ENCODE measurements at places on chromosomes 6 and 20.

- no peak for DNase-seq
These were observed 86.1 kb upstream of the AKIRIN2 start for GRCh38 chr6:87788141-87788540.

- DNase-seq: no peak
These were observed 11.3 kb upstream of the COL12A1 start for GRCh38 chr6:75217193-75217592.

DNA sequence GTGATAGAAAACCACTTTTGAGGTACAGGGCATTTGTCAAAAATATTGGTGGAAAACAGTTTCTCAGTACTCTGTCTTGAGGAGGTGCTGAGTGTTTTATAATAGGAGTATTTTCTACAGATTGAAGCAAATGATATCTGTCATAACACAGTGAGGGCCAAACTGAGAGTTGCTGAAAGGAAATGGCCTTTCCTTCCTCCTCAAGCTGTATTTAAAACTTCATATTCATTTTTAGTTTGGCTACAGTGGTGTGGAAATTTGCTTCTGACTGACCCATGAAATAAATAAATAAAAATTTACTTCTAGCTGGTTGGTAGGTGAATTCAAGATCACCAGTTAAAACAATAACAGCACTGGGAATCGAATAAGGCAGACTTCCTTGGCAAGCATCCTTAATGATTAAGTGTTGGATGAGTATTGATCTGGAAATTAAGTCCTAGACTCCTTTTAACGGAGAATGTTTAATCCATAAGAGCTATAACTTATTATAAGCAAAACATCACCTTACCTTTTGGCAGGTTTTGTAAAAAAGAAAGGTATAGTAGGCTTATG, 828.6 kb upstream of the CITED2 start:
- DNase-seq: no peak

GRCh38 chr6:136592930-136593673, 42.9 kb upstream of the MAP7 start:
- no peak for DNase-seq

DNA sequence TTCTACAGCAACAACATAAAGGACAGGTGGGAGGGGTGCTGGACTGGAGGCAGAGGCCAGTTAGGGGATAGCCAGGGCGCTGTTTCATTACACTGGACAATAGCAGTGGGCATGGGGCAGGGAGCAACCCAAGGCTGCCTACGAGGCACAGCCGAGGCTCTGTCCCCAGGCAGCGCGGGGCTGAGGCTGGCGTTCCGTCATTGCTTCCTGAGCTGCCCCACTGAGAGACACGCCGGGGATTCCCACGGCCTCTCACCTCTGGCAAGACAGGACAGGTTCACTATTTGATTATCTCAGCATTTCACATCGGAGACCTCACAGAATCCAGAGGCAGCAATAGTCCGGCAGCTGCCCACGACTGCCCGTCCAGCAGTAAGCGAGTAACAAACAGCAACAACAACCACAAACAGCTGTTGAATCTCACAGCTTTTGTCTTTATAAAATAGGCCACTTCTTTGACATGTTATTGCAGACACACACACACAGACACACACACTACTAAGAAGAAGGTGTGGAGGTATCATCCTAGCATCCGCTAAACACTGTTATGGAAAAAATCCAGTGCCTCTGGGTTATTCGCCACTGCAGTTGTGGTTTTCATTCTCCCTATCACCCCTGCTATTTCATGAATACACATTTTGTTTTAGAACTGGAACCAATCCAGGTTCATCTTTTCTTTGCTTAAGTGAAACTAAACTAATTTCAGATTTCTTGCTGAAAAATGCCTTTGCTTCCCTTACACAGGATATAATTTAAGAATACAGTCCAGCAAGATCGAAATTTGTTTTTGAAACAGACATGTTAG, 19.5 kb downstream of the KIF25 start:
- DNase-seq: no peak

- DNase-seq: no peak
These were observed 102.3 kb downstream of the EDN3 start for GRCh38 chr20:59402681-59403080.

GRCh38 chr6:121867095-121867494, 431.6 kb downstream of the GJA1 start:
- no peak for DNase-seq

- DNase-seq: no peak
These were observed 72.5 kb upstream of the UST start for GRCh38 chr6:148674306-148674705.

- DNase-seq: no peak
These were observed 7.9 kb downstream of the PEX6 start for GRCh38 chr6:42970871-42971612.

GRCh38 chr6:140077827-140078560, 703.5 kb upstream of the CITED2 start:
- DNase-seq: no peak

DNA sequence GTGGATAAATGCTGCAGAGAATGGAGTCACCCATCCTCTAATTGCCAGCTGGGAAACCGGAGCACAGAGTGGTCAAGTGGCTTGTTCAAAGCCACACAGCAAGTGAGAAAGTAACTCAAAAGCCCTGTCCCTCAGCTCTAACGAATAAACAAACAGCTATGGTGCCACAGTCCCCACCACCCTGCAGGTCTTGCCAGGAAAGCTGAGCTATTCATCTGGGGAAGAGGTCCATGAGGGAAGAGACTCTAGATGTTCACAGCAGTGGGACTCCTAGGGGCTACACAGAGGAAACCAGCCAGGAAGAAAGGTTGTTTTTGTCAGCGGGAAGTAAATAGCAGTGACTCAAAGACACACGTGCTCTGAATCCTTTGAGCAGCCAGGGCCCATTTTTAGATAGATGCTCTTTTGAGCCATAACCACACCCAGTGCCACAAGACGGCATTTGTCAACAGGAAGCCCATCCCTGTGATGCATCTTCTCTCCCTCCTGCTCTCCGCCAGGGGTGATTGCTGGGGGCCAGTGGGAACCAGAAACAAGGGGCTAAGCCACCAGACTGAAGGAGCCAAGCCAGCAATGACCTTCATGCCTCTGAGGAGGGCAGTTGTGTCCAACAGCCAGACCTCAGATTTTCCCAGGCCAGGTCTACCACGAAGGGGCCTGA, 32.4 kb upstream of the TCP11 start:
- DNase-seq: no peak

GRCh38 chr20:36493801-36494114, 47.6 kb upstream of the MYL9 start:
- no peak for DNase-seq

- DNase-seq: no peak
These were observed 560.4 kb upstream of the SYNCRIP start for GRCh38 chr6:86203044-86203443.

- no peak for DNase-seq
These were observed 1567.2 kb upstream of the DEFB115 start for GRCh38 chr20:29690274-29690673.

- no peak for DNase-seq
These were observed 10.5 kb upstream of the TOX2 start for GRCh38 chr20:43903953-43904826.

DNA sequence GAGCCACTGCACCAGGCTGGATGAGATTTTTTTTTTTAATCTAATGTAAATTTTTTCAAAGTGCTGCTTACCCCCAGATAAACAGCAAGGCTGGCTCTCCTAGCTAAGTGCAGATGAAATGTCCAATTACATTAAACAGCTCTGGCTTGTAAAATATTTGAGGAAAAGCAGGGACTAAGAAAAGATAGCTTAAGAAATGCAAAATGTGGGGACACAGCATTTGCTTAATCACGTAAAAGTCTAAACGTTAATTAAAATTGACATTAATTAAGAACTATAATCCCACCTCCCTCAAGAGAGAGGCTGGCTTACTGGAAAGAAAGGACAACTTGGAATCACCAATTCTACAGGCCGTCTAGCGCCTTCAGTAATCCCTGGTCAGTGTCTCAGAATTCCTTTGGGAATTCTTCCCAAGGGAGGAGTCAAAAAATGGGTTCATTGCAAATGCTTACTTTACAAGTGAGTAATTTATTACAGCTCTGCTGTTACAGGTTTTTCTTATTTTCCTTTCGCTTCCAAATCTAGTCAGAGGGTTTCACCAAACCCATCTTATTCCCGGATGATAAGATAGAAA, 13.6 kb upstream of the MARCKS start:
- DNase-seq: no peak

DNA sequence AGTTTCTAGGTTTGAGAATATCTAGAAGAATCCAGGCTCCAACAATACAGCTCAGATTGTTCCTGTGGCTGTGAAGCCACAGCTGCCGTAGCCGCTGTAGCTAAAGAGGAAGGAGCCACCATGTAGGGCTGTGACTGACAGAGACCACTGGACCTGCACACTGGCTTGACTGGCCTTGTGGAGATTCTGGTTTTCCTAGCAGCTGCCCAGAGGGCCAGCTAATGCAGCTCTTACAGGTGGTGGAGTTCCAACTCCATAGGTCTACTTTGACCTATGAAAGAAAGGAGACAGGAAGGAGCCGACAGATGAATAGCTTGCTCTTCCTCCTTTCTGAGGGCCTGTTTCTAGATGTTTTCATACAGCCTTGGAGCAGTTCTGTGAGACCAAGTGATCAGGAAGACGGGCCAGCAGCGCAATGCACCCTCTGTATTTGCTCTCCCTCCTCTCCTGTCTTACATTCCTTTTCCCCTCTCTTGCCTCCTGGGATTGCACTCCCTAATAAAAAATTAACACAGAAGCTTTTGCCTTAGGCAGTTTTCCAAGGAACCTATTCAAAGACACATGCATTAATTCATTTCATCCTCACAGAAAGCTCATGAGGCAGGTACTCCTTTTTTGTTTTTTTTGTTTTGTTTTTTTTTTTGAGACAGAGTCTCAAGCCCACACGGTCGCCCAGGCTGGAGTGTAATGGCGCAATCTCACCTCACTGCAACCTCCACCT, 51.8 kb upstream of the MYB start:
- no peak for DNase-seq

DNA sequence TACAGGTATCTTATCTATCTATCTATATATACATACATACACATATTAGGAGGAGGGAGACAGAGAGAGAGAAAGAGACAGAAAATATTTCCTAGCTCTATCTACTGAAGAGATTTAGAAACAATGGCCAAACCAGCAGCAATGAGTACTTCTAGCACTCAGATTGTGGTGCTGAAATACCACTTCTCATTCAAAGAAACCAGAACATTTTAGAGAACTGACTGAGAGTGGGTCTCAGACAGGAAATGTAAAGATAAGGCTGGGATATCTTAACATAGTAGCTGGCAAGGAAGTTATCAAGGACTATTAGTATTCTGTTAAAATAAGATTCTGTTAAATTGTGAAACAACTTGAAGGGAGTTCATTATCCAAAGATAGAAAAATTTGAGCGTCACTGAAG, 57.0 kb downstream of the DNAAF9 start:
- no peak for DNase-seq

DNA sequence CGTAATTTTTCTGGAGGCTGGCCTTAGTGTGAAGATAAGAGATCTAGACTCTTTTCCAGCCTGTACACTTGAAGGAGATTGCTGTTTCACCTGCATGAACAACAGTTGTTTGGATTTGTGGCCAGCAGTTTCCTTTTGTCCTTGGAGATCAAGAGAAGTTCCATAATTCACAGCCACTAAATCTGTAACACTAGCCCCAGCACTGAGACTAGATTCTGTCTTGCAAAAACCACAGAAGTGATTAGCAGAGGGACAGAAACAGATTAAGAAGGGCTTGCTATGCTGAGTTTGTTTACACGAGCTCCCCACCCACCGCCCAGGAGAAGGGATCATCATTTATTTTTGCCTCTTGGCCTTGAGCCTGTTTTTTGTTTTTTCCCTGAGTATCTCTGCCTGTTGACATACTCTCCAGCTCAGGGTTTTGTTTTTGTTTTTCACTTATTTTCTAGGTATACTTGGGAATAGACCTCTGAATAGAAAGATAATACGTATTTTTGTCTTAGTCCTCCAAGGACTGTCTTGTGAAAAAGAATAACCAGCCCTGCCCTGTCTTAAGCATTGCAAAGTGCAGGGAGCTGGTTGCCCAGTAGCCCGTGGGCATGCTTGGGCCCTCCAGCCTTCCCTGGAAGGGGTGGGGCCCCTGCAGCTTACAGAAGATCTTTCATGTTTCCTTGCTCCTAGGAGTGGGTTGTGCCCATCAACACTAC, 93.1 kb upstream of the SOX4 start:
- no peak for DNase-seq

GRCh38 chr6:132604635-132605152, 15.2 kb upstream of the TAAR5 start:
- DNase-seq: no peak

- no peak for DNase-seq
These were observed 38.0 kb downstream of the RTN4IP1 start for GRCh38 chr6:106591111-106591825.

- DNase-seq: no peak
These were observed 125.7 kb downstream of the ZMYND8 start for GRCh38 chr20:47230811-47231256.

GRCh38 chr6:128919412-128920180, 36.7 kb downstream of the LAMA2 start:
- no peak for DNase-seq

DNA sequence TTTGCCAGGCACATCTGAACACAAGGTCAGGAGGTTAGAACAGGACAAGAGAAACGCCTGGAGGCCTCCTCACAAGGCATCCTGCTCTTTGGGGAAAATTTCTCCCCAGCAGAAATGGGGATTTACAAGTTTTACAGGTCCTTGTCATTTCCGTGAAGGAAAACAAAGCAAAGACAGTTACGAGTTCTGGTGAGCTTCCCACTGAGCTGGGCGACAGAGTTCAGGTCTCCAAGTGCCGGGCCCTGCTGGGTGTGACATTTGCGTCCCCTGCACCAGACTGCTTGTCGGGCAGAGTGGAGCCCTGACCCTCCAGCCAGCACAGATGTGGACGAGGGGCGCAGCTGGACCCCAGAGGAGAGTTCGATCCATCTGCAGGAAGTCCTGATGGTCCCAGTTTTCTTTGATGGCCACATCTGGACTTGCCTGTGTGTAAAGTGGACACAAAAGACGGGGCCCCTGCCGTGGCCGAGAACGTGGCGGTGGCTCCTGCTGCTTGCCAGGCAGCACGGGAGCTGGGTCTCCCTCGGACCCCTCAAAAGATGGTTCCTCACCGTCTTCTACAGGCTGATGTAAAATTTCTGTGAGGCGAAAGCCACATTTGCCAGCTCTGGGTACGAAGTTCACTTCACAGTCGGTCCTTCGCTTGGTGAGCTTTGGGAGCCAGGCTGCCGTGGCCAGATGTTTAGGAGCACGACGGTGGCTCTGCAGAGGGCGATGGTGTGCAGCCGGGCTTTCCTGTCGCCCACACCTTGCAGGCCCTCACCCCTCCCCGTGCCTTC, 5.2 kb upstream of the ADRM1 start:
- DNase-seq: no peak

Measured in activated T-cell treated with anti-CD3 and anti-CD28 coated beads for 1 hour (primary cell).